Foreskin fibroblast (primary cell): ENCODE measurements at places on chromosomes 1 and 21.

GRCh38 chr1:171220581-171221054 lies 27.7 kb upstream of the FMO1 start:
- no peak for DNase-seq

DNA sequence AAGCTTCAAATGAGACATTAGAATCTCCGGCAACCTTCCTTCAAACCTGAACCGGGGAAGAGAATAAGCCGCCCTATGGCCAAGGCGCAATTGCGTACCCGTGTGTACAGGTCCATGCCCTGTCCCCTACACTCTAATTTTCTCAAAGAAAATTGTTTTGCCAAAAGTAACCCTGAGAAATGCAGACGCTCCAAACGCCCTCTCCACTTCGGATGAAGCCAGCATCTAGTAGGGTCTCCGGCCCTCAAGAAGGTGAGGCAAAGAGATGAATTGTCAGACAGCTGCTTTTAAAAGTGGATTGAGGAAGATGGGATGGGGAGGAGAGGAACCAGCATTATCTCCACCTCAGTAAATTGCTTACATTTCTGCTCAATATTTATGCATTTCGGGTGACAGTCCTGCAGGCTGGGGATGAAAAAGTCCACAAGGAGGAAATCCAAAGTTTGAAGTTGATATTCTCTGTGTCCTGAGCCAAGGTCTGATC lies 630 bp upstream of the LHX9 start:
- no peak for DNase-seq

- DNase-seq, result no peak
Observed at GRCh38 chr1:54299037-54299436, 99.1 kb downstream of the MRPL37 start.

DNA sequence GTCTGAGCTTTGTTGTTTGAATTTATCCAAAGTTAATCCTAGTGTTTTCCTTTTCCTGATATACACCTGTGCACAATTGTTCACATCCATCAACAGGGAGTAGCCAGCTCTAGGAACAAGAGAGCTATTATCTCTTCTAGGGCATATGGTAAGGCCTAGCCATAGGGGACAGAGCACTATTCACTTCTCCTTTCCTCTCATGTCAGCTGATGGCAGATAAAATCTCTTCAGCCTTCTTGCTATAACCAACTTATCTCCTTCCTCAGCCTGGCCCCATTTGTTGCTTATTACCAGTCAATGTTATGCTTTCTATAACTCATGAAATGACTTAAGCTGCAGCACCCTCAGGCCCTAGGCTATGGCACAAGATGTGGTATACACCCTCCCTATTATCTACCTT lies 38.9 kb downstream of the PATJ start:
- DNase-seq, result no peak

DNA sequence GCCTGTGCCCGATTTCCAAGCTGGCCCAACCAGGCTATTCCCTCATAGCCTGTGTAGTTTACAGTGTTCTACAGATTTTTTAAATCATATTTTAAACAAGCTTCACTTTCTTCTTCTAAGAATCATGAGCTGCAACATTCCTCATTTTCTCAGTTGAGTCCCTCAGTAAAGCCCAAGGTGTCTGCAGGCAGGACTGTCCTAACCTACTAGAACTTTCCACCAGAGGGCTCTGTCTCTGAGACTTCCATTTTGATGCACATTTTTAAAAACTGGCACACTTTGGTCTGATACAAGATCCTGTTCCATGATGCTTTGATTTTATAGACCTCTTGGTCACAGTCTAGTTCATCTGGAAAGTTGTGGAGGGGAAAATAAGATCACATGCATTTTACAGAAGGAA lies 21.6 kb upstream of the SLAMF6 start:
- DNase-seq, result no peak

GRCh38 chr1:205028924-205029323 lies 14.1 kb upstream of the CNTN2 start:
- no peak for DNase-seq

DNA sequence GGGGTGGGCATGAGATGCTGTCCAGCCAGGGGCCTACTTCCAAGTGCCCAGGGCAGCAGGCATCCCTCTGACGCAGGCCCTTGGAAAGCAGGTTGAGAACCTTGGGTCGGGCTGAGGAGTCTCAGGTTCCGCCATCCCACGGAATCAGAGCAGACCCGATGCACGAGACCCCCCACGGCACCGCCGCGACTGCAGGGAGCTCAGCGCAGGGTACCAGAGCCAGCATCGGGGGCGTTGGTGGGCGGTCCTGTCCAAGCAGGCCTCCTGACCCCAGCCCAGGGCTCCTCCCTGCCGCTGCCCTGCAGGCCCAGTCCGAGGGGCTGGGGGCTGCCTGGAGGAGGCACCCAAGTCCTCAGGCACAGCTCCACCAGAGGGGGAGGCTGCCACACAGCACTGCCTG lies 177.2 kb downstream of the PRDM16 start:
- no peak for DNase-seq

DNA sequence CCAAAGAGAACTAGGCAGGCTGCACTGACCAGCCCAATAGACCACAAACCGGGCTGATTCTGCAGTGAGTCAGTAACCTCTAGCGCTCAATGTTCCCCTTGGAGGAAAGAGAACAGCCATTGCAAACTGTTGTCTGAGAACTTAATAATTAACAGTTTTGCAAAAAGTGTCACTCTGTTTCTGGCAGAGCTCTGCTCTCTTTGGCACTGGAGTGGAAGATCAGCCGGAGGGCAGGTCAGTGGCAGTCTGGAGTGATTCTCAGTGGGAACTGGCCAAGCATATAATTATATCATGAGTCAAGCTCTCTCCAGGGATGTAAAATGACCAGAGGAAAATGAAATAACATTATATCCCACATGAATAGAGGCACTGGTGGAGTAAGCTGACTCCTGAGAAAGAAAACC lies 238.3 kb downstream of the HLX start:
- DNase-seq, result peak; percentile 92

DNA sequence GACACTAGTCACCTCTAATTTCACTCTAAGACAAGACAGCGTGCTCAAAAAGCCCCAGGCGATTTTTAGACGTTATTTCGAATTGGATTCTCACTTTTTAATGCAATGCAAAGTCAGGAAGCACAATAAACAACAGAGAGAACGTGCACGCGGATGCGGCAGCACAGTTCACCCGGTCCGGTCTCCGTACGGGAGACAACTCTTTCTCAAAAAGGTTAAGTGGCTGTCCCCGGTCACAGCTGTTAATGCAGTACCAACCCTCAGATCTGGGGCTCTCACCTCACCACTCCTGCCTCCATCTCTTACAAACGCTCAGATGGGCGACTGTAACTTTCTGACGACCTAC lies 1.2 kb downstream of the HP1BP3 start:
- DNase-seq, result no peak
